ENCODE measurements at places on chromosomes 3 and 15.
A peak's percentile ranks its signal among the peaks of the same experiment; 100 is the strongest.

- DNase-seq: no peak
Measured at GRCh38 chr3:188747489-188747888, 424.3 kb upstream of the TPRG1 start.

GRCh38 chr3:171159024-171159821 lies 132.7 kb upstream of the SLC2A2 start:
- no peak for DNase-seq

DNA sequence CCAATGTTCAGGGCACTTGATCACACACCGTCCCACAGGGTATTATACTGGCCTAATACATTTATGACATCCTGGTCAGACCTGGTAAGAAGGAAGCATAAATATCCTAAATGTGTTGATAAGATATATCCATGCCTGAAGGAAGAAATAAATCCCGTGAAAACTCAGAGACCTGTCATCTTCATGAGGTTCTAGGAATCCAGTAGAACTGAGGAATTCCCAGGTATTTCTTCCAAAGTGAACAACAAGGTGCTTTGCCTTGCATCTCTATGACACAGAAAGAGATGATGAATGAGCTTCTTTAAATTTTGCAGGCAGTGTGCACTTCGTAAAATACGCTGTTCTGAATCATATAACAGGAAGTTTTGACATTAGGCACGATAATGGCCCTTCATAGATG lies 78.1 kb upstream of the VGLL3 start:
- DNase-seq: no peak

DNA sequence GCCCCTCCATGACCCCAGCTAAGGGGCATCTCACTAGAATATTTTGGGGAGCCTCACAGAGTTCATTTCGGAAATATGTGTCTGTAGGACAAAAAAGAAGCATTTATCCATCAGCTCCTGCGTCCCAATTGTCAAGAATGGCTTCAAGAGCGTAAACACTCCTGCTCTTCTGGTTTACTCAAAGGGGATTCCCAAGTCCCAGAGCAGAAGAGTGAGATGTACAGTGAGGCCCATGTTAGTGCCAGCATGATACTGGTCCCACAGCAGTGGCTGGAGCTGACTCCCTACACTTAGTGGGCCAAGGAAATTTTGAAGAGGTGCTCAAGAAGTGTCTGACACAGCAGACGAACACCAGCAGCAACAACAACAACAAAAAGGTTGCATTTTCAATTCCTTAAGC lies 34.9 kb upstream of the ARL8B start:
- no peak for DNase-seq

DNA sequence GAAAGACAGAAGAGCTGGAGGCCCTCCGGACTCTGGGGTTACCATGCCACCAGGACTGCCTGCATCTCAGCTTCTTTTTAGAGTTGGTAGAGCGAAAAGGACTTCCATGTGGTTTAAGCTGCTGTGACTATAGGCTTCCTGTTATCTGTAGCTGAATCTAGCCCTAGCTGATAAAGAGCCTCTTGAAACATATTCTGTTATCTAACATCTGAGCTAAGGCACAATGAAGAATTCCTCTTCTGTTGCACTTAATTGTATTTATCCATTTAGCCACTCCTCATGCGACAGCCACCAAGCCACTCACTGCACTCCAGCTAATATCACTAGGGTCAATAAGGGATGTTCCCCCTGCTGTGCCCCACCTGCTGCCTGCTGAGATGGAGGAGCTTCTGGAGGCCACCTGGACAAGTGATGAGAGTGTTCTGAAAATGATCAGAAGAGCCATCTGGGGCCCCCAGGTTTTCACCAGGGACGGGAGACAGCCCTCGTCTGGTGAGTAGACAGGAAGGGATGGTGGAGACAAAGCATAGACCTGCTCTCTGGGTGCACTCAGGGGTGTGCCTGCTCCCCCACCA lies 94.6 kb upstream of the PLXNA1 start:
- DNase-seq: no peak

GRCh38 chr3:194095464-194095863 lies 40.5 kb upstream of the HES1 start:
- peak; percentile 49 for DNase-seq

GRCh38 chr3:55765398-55765797 lies 278.3 kb upstream of the WNT5A start:
- DNase-seq: no peak

GRCh38 chr15:68639926-68640600 lies 61.3 kb downstream of the CORO2B start:
- DNase-seq: no peak

DNA sequence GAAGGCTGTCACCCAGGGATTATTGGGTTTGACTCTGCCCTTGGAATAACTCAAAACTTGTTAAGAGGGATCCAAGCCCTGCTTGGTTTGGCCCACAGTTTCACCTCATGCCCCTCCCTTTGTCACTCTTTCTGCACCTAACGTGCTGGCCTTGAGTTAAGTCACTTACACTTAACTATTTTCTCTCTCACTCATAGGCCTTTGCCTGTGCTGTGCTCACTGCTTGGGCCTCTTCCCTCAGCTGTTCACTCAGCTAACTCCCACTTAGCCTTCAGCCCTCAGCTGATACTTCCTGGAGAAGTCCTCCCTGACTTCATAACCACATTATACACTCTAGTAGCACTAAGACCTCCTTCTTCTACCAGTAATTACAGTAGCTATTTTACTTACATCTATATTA lies 133.3 kb downstream of the CMSS1 start:
- DNase-seq: no peak

GRCh38 chr15:38145651-38146111 lies 107.0 kb upstream of the SPRED1 start:
- no peak for DNase-seq

- DNase-seq: no peak
Measured at GRCh38 chr3:5004319-5005152, 25.3 kb downstream of the BHLHE40 start.

GRCh38 chr3:123723522-123724168 lies 138.8 kb upstream of the HACD2 start:
- DNase-seq: peak; percentile 17

DNA sequence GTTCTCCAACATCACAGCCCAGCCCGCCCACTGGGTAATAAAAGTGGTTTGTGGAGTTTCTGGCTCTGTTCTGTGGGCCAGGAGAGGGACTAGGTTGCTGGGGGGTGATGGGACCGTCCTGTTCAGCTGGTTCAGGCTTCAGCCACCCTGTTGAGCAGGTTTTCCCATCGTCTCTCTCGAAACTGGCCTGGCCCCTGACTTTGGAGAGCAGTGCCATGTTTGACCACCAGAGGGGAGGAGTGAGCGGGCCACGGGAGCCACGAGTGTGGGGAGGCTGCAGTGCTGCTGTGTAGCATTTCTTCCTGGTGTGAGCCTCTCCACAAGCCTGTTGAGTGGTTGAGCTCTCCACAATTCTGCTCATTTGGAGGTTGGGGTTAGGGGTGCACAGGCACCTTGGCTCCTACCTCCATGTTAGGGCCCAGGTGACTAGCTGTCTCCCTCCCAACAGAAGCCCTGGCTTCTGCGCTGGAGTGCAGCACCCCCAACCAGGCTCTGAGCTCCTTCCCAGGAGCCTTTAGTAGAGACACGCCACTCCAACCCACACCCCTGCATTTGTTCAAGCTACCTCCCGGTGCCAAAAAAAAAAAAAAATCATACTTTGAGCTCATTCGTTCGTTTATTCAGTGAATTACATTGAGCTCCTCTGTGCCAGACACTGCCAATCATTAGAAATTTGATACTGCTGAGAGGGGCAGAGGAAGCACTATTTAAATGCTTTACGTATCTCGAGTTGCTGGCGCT lies 13.9 kb downstream of the SPINT1 start:
- DNase-seq: peak; percentile 44

DNA sequence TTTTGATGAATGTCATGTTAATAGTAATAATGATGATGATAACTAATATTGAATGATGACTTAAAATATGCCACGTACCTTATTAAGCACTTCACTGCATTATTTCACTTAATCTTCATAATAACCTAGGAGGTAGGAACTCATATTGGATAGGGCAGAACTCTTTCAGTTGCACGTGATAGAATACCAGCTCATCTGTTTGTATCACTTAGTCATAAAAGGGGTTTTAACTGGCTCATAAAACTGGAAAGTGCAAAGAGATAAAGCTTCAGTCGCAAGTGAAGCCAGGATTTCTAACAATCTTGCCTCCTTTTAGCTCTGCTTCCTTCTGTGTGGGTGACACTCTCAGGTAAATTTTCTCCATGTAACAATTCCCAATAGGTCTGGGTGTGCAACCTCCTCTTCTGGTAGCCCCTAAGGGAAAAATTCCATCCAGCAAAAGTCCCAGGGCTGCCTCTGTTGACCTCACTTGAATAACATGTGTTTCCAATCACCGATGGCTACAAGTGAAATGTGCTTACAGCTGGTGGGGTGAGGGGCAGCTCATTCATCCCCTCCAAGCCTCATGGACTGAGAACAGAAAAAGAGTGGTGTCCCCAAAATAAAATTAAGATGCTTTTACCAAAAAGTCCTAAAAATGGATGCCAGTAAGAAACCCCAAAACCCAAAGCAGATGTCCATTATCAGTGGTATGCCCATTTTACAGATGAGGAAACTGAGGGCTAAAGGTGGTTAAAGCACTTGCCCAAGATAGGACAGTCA lies 9.3 kb downstream of the GXYLT2 start:
- DNase-seq: no peak

- no peak for DNase-seq
Measured at GRCh38 chr15:92343924-92344643, 49.6 kb upstream of the ST8SIA2 start.

- no peak for DNase-seq
Measured at GRCh38 chr3:184821034-184821433, 9.1 kb downstream of the VPS8 start.

- DNase-seq: no peak
Measured at GRCh38 chr3:37859908-37860199, 1.8 kb upstream of the CTDSPL start.

DNA sequence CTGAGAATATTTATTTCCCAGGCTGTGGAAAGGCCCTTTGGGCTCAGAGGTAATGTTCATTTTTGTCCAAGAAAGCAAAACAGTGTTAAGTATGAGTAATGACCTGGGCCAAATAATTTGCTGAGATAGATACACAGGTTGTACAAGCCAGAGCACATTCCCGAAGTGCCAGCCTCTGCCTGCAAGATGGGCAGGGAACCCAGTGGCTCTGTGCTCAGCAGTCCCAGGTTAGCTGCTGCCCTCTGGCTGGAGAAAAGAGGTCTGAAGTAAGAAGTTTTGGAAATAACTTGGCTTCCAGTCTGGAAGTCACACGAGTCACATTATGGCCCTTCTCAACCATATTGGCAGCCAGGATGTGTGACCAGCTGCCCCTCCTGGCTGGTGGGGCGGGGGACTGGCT lies 20.2 kb downstream of the MYZAP start:
- DNase-seq: no peak

- DNase-seq: no peak
Measured at GRCh38 chr3:148054999-148055398, 642.7 kb upstream of the AGTR1 start.

DNA sequence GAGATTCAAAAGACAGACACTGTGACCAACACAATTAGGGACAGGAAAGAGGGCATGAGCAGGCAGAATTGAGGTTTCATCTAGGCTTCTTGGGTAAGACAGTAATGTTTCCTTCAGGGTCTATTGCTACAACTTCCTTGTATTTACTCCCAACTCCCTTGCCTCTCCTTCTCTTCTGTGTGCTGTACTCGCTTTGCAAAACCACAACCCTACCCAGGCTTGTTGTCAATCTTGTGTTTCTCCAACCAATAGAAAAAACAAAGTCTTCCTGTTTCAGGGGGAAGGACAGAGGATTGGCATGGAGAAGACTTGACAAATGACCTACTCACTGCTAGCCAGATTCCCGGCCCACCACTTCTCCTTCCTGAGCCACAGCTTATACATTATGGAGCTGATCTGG lies 36.3 kb upstream of the MASP1 start:
- DNase-seq: no peak

GRCh38 chr15:90219421-90220141 lies 14.2 kb downstream of the CIB1 start:
- DNase-seq: peak; percentile 42

- peak; percentile 23 for DNase-seq
Measured at GRCh38 chr3:13110678-13111116, 37.5 kb upstream of the IQSEC1 start.

GRCh38 chr3:42514876-42515275 lies 12.4 kb downstream of the VIPR1 start:
- no peak for DNase-seq

DNA sequence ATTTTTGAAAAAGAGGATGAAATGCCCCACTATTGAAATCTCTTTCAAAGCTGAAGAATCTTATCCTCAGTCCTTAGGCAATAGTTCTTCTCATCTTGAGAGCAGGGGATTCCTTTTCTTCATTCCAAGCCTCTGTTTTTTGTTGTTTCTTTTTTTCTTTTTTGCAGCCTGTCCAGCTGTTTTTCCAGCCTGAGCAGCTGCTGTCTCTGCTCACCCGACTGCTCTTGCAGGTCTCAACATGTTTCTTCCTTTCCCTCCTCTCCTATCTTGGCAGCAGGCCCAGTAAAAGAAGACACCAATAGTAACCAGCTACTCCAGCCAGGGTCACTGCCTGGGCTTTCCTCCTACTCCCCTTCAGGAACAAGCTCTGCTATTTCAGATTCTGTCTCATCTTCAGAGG lies 23.8 kb downstream of the MEX3B start:
- DNase-seq: no peak

GRCh38 chr3:146200461-146201220 lies 39.7 kb upstream of the PLOD2 start:
- DNase-seq: no peak

GRCh38 chr15:38085931-38086568 lies 151.6 kb downstream of the TMCO5A start:
- no peak for DNase-seq

- DNase-seq: no peak
Measured at GRCh38 chr3:169493521-169494141, 169.9 kb downstream of the MECOM start.

All from T-helper 1 cell (primary cell).